Sigmoid colon (tissue), 7 donors: ENCODE measurements at places on chromosomes 11 and 22. TPM values are rescaled to one million over a fixed set of nuclear protein-coding genes. Genes with fewer than 3 reads are reported as not detected.

Gene PHRF1
- 29.3 TPM for polyA plus RNA-seq

Gene GAS2
- polyA plus RNA-seq: 1.2 TPM

Gene UCP3
- not detected for polyA plus RNA-seq

Gene JHY
- 1.2 TPM for polyA plus RNA-seq

Gene AQP11
- polyA plus RNA-seq: 1.8 TPM

Gene ZBTB16
- 11.4 TPM for polyA plus RNA-seq

Gene C11orf86
- polyA plus RNA-seq: 297 TPM

Gene ALG9
- polyA plus RNA-seq: 13.9 TPM

Gene ARHGEF17
- 15.9 TPM for polyA plus RNA-seq

Gene ST3GAL4
- 211 TPM for polyA plus RNA-seq

Gene PANX2
- 0.60 TPM for polyA plus RNA-seq

Gene F2
- polyA plus RNA-seq: 0.13 TPM

Gene ARVCF
- 6.0 TPM for polyA plus RNA-seq

Gene CNIH2
- 0.63 TPM for polyA plus RNA-seq

Gene TPCN2
- 14.4 TPM for polyA plus RNA-seq

Gene TLCD5
- 0.60 TPM for polyA plus RNA-seq

Gene CHRM4
- polyA plus RNA-seq: 5.4 TPM

Gene DGCR6L
- polyA plus RNA-seq: 54.6 TPM

Gene FAM83F
- polyA plus RNA-seq: 19.5 TPM

Gene ZP1
- polyA plus RNA-seq: not detected

Gene PPP6R2
- polyA plus RNA-seq: 15.0 TPM

Gene ANKK1
- polyA plus RNA-seq: not detected
